ENCODE measurements at places on chromosomes 1 and 21.

GRCh38 chr21:44402323-44403105 lies 49.1 kb downstream of the TRPM2 start:
- DNase-seq: no peak

DNA sequence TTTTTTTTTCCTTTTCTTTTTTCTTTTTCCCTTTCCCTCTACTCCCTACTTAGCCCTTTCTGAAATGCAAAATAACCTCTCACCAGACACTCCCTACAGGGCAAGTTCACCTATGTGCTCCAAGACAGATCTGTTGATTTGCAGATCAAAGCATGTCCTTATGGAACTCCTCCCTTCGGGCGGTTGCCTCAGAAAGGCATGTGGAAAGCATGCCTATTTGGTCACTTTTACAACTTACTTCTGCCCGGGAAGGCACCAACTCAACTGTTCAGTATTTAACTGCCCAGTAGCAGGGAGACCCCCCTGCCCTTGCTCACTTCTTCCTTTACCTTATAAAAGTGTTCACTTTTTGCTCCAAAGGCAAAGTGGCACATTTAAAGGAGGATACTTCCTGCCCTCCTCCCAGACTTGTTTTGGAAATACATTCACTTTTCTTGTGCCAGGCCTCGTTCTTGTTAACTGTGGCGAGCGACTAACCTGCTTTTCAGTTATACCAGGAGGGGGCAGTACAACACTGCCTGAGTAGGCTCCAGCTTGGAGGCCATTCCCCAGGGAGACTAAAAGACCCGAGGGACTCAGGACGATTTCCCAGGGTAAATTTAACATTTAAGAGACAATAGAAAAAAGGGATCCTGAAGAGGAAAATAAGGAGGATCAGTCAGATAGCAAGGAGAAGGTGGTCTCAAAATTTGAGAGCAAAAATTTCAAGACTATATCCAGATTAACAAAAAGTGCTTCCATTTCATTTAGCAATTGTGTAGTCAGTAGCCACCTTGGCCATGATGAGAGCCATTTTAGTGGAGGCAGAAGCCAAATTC lies 12.3 kb upstream of the SLAMF7 start:
- peak; percentile 74 for DNase-seq

- DNase-seq: peak; percentile 75
Measured at GRCh38 chr1:94093996-94094395, 27.0 kb downstream of the ABCA4 start.

DNA sequence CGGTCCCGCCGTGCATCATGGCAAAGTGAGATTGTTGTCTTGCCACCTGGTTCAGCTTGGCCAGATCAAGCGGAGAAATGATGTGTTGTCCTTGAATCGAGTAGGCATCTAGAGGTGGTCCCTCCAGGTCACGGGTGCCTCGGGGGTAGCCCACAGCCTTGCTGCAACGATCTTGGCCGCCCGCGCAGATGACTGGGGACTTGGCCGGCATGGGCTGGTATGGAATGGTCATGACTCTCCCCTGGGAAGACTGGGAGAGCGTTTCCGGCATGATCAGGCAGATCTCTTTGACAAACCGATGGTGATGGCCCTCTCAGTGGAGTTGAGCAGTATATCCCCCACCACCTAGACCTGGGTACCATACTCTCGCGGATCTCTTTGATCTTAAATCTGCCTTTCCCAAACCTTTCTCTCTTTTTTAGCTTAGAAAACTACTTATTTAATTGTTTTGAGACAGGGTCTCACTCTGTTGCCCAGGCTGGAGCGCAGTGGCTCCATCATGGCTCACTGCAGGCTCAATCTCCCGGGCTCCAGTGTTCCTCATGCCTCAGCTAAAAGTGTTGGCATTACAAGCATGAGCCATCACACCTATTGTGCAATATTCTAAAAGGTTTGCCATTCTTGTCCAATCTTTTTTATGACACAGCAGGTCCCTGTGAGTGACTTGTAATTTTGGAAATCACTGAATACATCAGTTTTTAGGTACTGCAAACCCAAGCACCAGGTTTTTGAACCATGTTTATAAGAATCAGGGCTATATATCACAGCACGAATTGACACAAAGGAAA lies 9.4 kb upstream of the ELAPOR1 start:
- peak; percentile 47 for DNase-seq

- peak; percentile 28 for DNase-seq
Measured at GRCh38 chr1:216937491-216937890, 214.3 kb upstream of the ESRRG start.

- no peak for DNase-seq
Measured at GRCh38 chr1:171988243-171988885, 147.1 kb downstream of the DNM3 start.

- DNase-seq: peak; percentile 74
Measured at GRCh38 chr21:28856588-28857250, 136.0 kb downstream of the LTN1 start.

DNA sequence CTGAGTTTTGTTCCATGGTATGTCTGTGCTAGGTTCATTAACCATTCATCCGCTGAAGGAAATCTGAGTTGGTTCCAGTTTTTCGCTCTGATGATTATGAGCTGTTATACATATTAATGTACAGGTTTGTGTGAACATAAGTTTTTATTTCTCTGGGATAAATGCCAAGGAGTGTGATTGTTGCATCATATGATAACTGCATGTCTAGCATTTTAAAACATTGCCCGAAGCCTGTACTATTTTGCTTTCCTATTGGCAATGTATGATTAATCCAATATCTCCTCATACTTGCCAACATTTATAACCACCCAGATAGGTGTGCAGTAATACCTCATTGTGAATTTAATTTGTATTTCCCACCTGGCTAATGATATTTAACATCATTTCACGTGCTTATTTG lies 322.7 kb downstream of the ZNF326 start:
- DNase-seq: no peak

DNA sequence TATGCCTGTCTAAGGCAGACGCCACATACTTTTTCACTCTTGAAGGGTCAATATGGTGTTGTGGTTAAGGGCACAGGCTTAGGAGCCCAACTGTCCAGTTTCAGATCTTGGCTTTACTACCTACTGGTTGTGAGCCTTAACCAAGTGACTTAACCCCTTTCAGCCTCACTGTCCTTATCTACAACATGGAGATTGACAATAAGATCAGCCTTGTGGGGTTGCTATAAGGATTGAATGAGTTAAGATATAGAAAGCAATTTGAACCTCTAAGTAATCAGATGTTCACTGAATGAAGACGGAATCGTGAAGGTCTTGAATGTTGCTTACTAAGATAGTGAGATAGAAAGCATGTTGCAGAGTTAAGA lies 121.3 kb upstream of the JUN start:
- no peak for DNase-seq

- no peak for DNase-seq
Measured at GRCh38 chr1:37666241-37666867, 26.0 kb upstream of the CDCA8 start.

GRCh38 chr1:194705123-194705854 lies 1518.9 kb upstream of the B3GALT2 start:
- no peak for DNase-seq

DNA sequence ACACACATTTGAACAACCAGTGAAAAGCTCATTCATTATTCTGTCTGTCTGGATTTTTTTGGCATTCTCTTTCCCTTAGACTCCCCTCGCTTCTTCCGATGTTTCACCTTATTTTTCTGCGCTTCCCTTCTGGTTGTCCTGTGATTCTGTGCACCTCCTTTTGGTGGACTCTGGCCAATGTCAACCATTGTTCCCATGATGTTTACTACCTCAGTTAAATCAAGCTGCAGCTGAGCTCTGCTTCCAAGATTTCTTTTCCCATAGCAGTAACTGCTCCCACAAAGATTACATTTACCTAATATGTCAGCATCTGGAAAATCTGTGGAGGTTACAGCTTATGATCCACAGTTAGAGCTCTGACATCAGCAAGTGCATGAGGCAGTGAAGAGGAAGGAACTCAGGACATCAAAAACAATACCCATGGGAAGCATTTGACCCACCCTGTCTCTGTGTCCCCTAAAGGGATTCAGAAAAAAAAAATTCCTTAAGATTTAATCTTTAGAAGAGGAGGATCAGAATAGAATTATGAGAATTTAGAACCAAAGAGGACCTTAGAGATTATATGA lies 69.9 kb upstream of the ADAMTS5 start:
- DNase-seq: no peak

GRCh38 chr1:160005070-160005469 lies 26.7 kb downstream of the PIGM start:
- DNase-seq: no peak

DNA sequence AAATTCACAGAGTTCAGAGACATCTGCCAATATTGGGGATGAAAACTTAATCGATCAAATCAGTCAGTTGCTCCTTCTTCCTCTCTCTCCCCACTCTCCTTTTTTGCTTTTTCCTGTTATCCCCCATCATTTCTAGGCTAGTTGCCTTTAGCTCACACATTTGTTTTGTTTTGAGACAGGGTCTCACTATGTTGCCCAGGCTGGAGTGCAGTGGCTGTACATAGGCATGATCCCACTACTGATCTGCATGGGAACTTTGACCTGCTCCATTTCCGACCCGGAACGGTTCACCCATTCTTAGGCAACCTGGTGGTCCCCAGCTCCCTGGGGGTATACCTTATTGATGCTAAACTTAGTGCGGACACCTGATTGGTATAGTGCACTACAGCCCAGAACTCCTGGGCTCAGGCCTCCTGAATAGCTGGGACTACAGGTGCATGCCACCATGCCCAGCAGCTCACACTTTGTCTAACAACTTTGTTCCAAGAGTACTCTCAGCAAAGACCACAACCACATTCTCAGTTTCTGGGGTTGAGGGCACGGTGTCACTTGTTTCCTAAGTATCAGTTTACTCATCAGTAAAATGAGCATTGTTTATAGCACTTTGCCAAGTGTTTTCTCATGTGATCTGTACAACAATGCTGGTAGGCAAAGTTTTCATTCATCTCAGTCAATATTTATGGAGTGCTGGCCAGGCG lies 6.7 kb upstream of the ELOA start:
- no peak for DNase-seq

DNA sequence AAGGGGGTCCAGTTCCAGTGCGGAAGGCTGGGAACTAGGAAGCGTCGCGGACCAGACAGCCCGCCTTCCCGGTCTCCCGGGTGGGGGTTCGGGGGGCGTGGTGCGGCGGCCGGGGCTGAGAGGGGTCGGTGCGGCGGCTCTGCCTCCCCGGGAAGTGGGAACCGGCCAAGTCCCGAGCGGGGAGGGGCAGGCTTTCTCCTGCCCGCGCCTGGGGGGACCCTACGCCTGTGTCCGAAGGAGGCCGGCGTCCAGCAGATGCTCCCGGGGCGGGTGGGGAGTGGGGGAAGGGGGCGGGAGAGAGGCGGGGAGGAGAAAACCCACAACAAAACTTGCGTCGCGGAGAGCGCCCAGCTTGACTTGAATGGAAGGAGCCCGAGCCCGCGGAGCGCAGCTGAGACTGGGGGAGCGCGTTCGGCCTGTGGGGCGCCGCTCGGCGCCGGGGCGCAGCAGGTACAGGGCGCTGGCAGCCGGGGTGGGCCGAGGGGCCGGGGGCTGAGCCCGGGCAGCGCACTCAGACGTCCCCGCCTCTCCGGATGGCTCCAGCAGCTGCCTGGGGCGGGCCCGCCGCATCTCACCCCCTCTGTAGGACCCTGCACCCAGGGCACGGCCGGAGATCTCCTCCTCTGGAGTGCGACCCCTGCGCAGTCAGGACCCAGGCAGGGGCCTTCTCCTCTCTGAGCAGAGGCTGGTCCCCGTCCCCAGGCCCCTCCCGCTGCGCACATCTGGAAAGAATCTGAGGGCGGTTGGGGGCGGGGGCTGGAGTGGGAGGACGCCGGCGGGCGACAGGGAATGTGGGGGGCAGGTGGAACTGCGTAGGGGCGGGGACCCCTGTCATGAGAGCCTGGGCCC lies at the start of gene PODN:
Gene PODN (plus strand): TSS at position 355 of the 849 bp plus-strand sequence. CDS start 7,643 bp downstream, outside the sequence.
- DNase-seq: no peak

- no peak for DNase-seq
Measured at GRCh38 chr1:208803011-208803811, 559.0 kb upstream of the PLXNA2 start.

- no peak for DNase-seq
Measured at GRCh38 chr21:26522704-26523103, 50.4 kb downstream of the CYYR1 start.

DNA sequence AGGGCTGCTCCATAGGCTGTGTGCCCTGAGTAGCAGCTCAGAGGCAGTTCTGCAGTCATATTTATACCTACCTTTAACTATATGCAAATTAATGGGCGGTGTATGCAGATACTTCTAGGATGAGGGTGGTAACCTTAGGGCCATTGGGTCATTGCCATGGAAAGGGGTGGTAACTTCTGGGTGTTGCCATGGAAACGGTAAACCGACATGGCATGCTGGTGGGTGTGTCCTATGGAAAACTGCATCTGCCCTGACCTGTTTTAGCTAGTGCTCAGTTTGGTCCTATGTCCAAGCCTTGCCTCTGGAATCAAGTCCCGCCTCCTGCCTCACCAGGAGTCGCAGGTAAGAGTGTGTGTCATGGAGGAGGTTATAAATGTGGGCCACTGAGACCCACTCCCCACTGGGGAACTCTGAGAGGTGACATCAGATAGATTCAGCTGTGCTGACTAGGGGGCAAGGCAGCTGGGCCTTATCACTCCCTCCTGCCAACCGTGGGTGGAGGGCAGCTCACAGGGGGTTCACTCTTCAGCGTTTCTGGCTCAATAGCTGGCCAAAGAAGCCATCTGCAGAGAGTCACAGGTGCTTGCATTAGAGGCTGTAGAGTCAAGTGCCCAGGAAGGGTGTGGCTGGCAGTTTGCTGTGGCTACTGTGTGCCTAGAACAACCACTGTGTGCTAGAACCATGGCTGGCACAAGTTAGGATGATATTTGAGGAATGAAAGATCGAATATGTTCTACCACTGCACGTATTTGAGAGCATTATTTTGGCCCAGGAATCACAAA lies 19.0 kb downstream of the BACE2 start:
- no peak for DNase-seq

DNA sequence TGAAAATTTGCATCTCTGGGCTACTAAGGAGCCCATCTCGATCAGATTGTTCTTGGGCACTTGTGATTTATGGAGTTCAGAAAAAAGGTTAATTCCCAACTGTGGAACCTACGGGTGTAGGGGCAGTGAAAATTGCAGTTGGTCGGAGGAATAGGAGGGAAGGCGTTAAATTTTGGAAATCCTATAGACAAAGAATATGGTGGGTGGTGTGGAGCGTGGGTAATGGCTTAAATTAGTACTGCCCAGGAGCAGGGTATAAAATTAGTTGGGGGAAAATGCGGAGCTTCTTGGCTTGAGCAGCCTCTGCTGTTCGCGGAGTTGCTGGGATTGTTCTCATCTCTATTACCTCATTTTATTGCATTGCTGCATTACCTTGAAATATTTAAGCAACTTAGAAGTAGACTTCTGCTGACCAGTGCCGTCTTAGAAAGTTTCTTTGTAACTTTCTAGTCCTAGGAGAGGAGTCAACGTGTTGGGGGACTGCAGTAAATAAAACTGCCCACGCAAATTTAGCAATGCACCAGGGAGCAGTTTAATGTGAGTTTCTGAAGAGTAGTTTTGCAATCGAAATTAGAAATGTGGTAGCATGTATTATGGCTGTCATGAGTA lies 514 bp downstream of the S1PR1 start:
- peak; percentile 20 for DNase-seq

GRCh38 chr1:95116580-95117206 lies 462 bp upstream of the TLCD4 start:
- peak; percentile 81 for DNase-seq

GRCh38 chr1:20899154-20899972 lies 112.3 kb upstream of the HP1BP3 start:
- no peak for DNase-seq

All from kidney tubule cell (primary cell).